AG04449 (cell line): ENCODE measurements at places on chromosomes 12 and 14.

DNA sequence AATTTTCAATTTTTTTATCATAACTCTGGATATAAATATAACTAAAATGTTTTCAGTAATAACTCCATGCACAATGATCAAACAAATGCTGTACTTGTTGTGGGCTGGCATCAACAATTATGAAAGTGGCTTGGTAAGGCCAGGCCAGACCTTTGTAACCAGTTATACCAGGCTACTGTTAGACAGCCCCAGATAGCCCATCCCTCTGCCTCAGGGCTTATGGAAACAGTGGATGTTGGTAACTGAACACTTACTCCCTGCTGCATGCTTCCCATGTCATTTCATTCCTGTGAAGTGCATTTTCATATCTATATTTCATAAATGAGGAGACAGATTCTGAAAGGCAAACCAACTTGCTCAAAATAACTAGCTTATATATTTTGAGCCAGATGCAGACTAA lies 195.0 kb downstream of the SYT1 start:
- DNase-seq, result no peak

DNA sequence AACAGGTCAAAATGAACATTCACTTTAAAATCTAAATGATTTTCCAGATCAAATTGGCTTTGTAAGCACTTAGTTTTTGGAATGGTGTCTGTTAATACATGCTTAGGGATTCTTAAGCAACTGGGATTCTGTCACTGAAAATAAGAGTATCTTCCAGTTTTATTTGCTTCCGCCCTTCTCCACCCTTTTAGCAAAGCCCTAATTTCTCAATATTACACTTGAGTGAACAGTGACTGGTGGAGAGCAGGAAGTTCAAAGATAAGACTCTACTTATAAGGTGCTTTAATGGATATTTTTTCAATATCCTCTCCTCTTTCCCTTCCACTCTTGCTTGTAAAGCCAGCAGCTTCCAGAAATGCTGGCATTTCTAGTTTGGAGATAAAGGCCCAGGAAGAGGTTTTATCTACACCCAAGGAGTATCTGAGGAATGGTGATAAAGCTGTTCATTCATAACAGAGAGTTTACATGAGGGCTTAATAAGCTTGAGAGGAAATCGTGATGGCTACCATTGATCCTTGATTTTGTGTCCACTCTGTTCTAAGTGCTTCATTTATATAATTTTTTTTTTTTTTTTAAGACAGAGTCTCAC lies 265.9 kb upstream of the PRICKLE1 start:
- DNase-seq, result no peak

- DNase-seq, result no peak
These were observed 1.1 kb upstream of the ATXN2 start for GRCh38 chr12:111600205-111600642.

DNA sequence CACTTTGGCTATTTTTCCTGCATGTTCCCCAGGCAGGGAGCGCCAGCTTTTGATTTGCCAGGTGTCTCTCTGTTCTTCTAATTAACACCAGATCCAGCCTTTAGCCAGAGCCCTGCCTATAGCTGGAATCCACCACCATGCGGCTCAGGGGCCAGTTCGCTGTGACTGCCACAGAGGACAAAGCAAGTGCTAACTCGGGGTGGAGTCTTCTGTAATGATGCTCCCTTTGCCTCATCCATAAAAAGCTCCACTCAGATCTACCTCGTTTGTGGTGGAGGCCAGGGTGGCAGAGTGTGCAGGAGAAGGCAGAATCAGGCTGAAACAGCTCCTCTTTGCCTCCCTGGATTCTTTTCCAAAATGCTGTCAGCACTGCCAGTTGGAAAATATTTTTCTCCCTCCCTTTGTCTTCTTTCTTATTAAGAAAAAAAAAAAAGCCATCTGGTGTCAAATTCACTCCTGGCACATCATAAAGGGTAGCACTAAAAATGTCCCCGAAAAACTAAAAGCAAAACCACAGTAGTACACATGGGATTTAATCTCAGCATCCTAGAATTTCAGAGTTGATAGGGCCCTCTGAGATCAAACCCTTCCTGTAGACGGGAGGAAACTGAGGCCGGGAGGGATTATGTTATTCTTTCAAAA lies 18.0 kb upstream of the CTDSP2 start:
- DNase-seq, result no peak

DNA sequence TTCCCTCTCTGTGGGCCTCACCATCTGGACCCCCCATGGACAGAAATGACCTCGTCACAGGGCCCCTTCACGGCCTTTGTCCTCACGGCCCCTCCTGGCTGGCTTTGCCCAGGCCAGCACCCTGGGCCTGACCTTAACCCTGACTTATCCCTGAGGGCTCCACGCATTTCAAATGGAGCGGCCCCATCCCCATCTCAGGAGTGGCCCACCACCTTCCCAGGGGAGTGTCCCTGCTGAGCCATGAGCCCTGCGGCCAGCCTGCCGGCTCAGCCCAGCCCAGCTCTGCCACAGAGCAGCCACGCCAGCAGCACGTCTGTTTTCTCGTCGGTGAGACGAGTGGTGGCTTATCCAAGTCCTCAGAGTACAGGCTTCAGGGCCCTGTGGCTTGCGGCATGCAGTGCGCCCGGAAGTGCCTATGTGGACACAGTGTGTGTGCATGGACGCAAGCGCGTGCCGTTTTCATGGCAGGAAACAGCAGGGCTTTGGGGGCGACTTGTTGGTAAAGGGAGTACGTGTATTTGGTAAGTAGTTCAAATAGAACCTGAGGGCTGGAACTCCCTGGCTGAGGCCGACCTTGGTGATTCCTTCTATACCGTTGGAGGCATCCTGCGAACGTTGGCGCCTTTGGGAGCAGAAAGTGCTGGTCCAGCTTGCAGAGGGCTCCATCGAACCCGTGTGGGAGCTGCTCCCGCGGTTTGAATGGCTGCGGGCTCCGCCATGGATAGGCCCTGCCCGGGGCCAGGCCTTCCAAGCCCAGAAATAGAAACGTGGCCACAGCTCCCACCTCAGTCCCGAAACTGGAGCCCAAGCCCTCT lies 52.1 kb downstream of the LRCOL1 start:
- no peak for DNase-seq

- DNase-seq, result no peak
These were observed at the start of gene CCER1 for GRCh38 chr12:90954921-90955320. CCER1 (minus strand) TSS chr12:90955176; CDS start chr12:90954742, 434 bp downstream.

GRCh38 chr12:123457980-123458779 lies at the start of gene SNRNP35:
SNRNP35 (plus strand) TSS chr12:123458139; CDS start chr12:123465541, 7,402 bp downstream.
- no peak for DNase-seq

DNA sequence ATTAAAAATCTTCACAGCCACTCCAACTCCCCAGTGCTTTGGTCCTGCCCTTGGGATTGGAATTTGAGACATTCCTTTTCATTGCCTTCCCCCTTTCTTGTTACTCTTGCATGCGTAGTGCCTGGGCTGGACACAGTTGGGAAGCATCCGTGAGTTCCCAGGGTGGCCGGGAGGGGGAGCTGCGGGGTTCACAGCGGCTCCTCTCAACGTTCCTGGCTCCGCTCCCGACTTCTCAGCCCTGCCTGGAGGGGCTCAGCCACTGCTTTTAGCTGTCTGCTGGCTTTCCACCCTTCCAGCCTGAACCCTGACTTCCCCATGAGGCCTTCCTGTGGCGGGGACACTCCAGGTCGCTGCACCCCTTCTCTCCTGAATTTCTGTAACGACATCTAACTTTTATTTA lies 3.2 kb downstream of the TEX52 start:
- no peak for DNase-seq

DNA sequence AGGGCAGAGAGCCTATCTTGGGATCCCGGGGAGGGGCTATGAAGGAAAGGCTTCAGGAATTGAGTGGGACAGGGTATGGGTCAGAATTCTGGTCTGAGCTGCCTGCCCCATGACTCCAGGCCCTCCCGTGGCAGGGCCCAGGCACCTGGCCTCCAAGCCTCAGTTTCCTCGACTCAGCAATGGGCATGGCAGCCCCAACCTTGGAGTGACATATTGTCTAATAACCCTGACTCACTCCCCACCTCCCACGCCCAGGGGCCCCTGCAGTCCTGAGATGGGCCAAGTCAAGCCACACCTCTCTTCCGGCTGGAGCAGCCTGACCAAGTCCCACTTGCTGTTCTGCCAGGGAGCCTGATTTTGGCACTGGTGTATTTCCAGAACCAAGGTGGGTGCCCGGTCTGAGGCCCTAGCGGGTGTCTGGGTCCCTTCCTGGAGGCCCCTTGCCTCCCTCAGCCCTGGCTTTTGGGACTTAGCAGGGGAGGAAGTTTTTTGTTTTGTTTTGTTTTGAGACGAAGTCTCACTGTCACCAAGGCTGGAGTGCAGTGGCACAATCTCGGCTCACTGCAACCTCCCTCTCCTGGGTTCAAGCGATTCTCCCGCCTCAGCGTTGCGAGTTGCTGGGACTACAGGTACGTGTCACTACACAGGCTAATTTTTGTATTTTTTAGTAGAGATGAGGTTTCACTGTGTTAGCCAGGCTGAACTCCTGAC lies 40.3 kb upstream of the RCOR1 start:
- DNase-seq, result no peak

- DNase-seq, result no peak
These were observed 48.7 kb upstream of the ATF1 start for GRCh38 chr12:50715174-50715573.

DNA sequence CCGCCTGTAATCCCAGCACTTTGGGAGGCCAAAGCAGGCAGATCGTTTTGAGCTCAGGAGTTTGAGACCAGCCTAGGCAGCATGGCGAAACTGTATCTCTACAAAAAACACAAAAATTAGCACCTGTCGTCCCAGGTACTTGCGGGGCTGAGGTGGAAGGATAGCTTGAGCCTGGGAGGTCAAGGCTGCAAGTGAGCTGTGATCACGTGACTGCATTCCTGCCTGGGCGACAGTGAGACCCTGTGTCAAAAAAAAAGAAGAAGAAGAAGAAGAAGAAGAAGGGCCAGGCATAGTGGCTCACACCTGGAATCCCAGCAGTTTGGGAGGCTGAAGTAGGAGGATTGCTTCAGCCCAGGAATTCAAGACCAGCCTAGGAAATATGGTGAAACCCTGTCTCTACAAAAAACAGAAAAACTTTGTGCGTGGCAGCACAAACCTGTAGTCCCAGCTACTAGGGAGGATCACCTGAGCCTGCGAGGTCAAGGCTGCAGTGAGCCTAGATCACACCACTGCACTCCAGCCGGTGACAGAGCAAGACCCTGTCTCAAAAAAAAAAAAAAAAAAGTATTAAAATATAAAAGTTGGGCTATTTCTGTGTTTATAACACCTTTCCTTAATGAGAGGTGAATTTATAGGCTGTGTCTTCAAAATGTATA lies 15.5 kb downstream of the RXYLT1 start:
- DNase-seq, result no peak

DNA sequence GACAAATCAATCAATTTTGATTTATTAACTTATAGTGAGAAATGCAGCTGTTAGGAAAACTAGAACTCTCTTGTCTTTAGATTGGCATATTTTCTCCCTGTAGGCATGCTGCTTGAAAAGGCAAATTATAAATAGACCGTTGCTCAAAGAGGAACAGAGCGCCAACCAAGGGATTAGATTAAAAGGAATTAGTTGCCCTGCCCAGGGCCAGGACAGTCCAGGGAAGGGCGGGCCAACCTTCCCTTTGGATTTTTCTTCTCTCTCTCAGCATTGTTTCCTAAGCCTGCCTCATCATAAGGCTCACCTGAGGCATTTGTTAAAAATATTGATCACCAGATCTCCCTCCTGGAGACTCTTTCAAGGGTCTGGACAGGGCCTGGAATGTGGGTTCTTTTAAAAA lies 8.6 kb downstream of the CIPC start:
- no peak for DNase-seq

- DNase-seq, result no peak
These were observed 39.8 kb downstream of the NIN start for GRCh38 chr14:50791201-50791600.

DNA sequence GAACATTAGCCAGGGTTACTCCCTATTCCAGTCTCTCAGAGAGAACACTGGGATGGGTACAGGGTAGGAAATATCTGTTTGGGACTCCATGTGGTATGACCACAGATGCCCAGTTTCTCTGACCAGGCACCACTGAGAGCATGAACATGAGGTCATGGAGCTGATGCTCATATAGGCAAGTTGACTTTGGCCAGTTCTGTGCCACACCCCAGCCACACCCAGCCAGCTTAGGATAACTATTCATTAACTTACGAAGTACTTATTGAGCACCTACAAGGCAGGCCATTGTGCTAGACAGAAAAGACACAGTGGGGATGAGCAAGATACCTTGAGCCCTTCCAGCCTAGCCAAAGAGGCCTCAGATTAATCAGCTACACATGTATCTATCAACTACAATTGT lies 262.5 kb downstream of the DPF3 start:
- DNase-seq, result no peak

- peak; percentile 71 for DNase-seq
These were observed 10.8 kb downstream of the GLRX5 start for GRCh38 chr14:95545515-95546168.

DNA sequence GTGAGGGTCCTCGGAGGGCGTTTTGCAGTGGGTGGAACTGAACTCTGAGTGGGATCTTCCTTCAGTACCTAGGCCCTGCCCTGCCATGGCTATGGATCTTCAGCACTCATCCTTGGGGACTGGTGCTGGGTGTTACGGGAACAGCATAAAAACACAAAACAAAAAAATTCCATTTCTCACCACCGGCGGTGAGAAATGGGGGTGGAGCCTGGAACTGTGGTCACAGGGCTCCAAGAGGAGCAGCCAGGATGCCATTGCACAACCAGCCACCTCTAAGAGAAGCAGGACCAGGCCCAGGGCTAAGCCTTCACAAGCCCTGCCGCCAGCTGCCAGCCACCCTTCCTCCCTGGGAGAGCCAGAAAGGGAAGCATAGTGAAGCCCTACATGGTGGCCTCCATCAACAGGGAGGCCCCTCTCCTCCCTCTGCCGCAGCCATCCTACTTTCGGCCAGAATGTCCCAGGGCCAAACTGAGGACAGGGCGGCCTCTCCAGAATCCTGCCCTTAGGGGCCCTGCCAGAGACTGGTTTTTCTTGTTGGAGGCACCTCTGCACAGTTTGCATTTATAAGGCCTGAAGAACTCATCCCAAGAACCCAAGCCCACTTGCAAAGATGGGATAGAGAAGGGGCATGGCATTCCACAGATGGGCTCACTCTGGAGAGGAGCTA lies 76.5 kb downstream of the VCPKMT start:
- DNase-seq, result no peak

- no peak for DNase-seq
These were observed 22.4 kb downstream of the BRI3BP start for GRCh38 chr12:125015680-125016310.

DNA sequence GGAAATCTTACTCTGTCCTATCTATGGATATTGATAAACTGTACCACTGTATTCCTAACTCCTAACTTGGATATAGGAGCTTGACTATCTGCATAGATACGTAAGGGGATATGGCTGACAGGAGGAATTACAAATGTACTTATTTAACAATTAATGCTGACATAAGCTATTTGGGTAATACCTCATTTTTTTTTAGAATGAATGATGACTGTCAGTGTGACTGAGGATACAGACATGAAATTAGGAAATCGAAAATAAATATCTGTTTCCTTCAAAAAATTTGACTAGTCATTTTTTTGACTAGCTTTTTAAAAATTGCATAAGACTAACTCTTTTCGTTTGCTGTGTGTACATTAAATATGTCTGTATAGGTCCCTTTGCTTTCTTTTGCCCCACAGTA lies 74.9 kb downstream of the PDE3A start:
- no peak for DNase-seq

- DNase-seq, result peak; percentile 26
These were observed 59.6 kb downstream of the FBXO33 start for GRCh38 chr14:39372656-39373055.
